ENCODE measurements at places on chromosomes 11 and 22. TPM values are rescaled to one million over a fixed set of nuclear protein-coding genes. Genes with fewer than 3 reads are reported as not detected.

SLC22A25 gene
- polyA plus RNA-seq: 0.14 TPM

CDCA5 gene
- polyA plus RNA-seq: 14.2 TPM

TRPM5 gene
- polyA plus RNA-seq: 0.33 TPM

OR5A1 gene
- not detected for polyA plus RNA-seq

CRYAB gene
- 91.8 TPM for polyA plus RNA-seq

VSIG10L2 gene
- not detected for polyA plus RNA-seq

OR4A5 gene
- not detected for polyA plus RNA-seq

LRRC75B gene
- 48.4 TPM for polyA plus RNA-seq

UBQLN3 gene
- polyA plus RNA-seq: not detected

OR51B4 gene
- not detected for polyA plus RNA-seq

Measured in cardiac muscle cell (in vitro differentiated cells and primary cell).